ENCODE measurements at places on chromosomes 6 and 20.

GRCh38 chr6:3751077-3751729 is at the start of gene PXDC1:
Gene PXDC1 (minus strand): TSS chr6:3751713. CDS start chr6:3751531, 182 bp downstream.
- DNase-seq = no peak

- DNase-seq = no peak
Measured at GRCh38 chr20:46275091-46275490, 33.2 kb downstream of the CDH22 start.

DNA sequence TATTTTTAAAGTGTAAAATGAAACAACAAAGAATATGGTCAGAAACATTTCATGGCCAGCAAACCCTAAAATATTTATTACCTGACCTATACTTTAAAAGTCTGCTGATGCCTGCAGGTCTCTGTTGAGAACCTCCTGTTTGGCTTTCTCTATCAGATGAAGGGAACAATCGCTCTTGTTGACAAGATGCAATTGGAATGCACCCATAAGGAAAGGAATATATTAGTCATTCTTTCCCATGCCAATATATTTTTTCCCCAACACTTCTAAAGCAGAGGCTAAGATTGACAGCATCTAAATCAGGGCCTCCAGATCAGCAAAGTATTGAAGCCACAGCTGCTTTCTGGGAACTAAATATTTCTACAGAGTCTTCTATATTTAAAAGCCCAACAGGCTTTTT is 897.8 kb downstream of the EPHA7 start:
- no peak for DNase-seq

GRCh38 chr6:141309295-141309694 is 823.4 kb upstream of the GJE1 start:
- no peak for DNase-seq

- DNase-seq = peak; percentile 45
Measured at GRCh38 chr6:32291543-32291942, 67.7 kb upstream of the NOTCH4 start.

GRCh38 chr6:105442369-105442768 is 39.5 kb upstream of the PREP start:
- DNase-seq = no peak

GRCh38 chr6:42013134-42013516 is 37.2 kb upstream of the TAF8 start:
- no peak for DNase-seq

DNA sequence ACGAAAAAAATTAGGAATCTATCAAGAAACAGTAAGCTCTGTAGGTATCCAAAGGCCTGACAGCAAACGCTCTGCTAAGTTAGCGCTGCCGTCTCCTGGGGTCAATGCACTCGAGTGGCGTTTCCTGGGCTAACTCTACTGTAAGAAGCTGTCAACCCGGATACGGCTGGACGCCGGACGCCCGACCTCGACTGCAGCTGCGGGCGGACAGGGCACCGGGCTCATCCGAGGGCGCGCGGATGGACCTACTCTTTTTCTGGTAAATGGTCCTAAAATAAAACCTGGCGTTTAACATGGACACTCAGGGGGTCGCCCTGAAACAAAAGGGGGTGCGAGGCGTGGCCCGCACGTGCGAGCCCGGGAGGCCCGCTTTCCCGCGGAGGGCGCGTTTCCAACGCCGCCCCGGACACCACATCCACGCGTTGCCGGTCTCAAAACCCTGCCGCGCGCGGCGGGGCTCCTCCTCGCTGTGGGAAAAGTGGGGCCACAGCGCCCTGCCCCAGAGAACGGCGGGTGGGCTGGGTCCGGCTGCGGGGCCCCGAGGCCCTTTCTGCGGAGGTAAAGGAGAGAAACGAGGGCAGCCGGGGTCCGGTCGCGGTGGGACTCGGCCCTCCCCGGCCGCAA is 537 bp downstream of the TCP1 start:
- peak; percentile 20 for DNase-seq

GRCh38 chr6:136084403-136084802 is 165.7 kb downstream of the MTFR2 start:
- DNase-seq = no peak

DNA sequence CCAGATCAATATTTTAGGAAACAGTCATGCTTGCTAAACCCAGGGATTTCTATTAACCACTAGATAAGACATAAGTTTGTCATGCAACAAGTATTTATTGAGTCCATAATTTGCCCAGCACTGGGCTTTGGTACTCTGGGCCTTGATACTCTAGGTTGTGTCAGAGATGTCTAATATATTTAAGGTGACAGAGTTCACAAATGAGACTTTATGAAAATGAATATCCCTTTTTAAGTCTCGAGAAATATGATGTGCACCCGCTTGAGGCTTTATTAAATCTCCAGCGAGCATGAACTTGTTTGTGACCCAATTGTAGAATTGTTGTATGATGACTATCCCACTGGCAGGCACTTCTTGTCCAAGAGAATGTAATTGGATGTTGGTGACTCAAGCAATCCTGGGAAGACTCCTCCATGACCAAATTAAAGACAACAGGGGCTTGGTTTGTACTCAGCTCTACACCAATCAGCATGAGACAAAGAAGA is 109.2 kb downstream of the ESR1 start:
- no peak for DNase-seq

DNA sequence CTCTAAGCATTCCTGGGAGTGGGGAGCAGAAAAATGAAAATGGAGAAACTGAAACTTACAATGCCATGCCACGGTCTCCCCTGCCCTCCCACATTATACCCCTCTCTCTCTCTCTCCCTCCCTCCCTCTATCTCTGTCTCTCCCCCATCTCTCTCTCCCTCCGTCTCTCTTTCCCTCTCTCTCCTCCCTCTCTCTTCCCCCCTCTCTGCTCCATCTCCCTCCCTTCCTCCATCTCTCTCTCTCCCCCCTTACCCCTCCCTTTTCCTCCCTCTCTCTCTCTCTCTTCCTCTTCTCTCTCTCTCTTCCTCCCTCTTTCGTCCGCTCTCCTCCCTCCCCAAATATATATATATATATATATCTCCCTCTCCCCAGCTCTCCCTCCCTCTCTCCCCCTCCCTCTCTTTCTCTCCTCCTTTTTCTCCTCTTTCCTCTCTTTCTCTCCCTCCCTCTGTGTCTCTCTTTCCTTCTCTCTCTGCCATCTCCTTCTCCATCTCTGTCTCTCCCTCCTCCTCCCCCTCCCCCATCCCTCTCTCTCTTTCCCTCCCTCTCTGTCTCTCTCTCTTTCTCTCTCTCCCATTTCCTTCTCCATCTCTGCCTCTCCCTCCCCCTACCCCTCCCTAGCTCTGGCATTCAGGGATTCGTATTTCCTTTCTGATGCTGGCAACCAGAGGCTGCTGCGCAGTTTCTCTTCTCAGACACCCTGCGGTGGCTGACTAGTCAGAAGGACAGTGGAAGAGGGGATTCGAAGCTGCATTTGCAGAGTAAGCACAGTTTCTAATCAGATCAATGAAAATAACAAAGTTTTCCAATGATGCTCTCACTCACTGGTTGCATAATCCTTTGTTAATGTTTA is 13.9 kb upstream of the VAPB start:
- no peak for DNase-seq

DNA sequence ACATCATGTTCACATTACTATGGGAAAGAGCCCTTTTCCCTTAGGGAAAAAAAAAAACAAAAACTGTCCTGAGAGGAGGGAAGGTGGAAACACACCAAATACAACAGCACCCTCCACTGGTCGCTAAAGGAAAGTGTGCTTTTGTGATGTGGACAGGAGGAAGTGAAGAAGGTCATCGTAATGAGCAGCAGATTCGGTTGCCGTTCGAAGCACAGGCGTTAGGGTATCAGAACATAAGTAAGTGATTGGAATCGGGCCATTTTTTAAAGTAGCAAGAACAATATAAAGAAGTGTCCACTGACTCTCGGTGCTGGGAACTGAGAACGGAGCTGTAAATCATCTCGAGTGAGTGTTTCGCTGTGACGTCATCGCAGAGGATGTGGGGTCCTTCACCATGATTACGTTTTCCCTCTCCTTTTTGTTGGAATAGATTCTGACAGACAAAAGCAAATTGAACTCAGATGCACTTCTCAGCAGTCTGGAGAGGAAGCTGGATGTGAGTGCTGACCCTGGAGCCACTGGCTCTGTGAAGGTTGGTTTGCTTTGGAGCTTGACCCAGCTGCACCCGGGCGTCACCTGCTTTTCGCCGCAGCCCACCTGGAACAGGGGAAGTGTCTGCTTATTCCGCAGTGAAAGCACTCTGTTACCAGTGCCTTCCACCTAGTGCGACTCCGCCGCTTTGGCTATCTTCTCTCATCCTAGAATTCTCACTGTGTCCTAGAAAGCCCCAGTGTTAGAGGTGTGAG is 203.6 kb upstream of the GMDS start:
- DNase-seq = peak; percentile 52

DNA sequence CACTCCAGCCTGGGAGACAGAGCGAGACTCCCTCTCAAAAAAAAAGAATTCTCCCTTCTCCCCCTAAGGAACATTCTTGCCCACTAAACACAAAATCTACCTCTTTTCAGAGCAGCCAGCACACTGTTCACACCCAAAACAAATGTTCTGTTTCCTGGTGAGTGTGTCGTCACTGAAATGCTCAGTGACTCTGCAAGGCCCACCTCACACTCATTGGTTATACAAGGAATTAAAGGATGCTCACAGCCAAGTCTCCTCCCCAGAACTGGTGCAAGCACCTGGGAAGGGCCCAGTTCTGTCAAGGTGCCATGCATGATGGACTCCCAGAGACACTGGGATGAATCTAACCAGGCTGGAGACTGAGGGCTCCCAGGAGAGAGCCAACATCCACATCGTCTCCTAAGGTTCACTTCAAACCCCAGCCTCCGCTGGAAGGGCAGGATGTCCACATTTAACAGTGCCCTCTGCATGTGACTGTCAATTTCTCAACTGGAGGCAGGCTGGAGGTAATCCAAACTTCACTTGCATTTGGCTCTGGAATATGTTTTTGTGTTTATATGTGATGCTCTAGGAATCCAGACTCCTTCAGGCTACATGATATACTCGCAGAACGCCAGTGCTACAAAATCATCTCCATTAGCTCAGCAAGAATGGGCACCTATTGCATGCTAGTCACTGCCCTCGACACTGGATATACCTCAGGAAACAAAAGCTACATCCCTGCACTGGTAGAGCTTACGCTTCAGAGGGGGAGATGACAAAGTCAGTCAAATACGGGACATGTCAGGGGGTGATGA is 7.1 kb downstream of the RRBP1 start:
- no peak for DNase-seq

GRCh38 chr6:25504661-25505060 is 147.4 kb upstream of the SCGN start:
- DNase-seq = no peak

DNA sequence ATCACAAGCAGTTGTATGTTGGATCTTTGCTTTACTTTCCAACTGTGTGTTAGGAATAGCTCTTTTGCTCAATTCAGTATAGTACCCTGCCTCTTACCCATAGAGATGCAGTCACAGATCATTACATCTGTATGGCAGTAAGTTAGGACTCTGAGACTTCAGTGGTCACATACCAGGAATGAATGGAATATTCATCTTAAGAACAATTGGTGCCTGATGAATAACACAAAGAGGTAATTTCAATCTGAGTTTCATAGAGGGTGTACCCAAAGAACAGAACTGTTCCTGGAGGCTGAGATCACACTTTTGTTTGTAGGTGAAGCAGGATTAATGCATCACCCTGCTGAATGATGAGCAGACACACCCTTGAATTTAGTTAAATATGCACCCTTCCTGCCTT is 28.7 kb upstream of the KIF13A start:
- no peak for DNase-seq

- no peak for DNase-seq
Measured at GRCh38 chr6:111091987-111092386, 4.7 kb downstream of the SLC16A10 start.
